HEK293T (cell line): ENCODE measurements at places on chromosomes 2 and 18.
A peak's percentile ranks its signal among the peaks of the same experiment; 100 is the strongest.

GRCh38 chr2:144519934-144520731 lies at the start of gene ZEB2:
Gene ZEB2, minus strand, starts transcription at chr2:144520119. Its CDS starts 2,769 bp downstream, at chr2:144517350.
- DNase-seq = peak; percentile 57

DNA sequence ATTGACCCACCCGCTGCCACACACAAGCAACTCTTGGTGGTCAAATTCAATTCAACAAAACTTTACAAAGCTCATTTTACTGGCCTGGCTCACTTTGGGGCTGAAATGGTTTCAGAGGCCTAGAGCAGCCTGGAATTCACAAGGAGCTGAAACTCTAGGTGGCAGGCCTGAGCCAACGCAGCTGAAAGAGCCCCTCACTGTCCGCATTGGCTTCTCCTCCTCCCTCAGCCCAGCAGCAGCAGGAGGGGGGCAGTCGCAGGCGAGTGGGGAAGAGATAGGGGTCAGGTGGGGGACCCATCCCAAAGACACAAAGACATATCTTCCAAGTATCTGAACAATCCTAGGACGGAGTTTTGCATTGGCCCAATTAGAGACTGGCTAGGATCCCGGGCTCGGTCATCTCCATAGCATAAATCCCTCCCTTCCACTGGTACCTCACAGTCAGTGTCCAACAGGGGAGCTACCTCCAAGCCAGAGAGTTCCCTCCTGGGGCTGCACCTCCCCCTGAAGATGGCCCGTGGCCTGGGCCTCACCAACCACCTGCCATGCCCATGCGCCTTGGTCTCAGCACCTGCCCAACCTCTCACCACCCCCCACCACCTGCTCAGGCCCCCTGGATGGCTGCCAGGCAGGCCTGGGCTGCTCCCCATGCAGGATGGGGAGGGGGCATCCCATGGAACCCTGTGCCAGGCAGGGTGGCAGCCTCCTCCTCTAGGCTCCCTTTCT lies 113.4 kb downstream of the ZBTB7C start:
- DNase-seq = peak; percentile 16

DNA sequence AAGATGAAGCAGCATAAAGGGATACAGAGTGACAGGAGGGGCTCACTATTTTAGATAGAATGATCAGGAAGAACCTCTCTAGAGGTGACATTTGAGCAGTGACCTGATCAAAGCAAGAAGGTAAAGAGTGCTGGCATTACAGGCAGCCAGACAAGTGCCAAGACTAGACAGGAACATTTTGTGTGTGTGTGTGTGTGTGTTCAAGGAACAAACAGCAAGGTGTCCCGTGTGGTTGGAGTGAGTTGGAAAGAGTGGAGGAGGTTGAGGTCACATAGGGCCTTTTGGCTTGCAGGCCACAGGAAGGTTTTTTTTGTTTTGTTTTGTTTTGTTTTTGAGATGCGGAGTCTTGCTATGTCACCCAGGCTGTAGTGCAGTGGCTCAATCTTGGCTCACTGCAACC lies 25.7 kb downstream of the FZD5 start:
- DNase-seq = no peak

DNA sequence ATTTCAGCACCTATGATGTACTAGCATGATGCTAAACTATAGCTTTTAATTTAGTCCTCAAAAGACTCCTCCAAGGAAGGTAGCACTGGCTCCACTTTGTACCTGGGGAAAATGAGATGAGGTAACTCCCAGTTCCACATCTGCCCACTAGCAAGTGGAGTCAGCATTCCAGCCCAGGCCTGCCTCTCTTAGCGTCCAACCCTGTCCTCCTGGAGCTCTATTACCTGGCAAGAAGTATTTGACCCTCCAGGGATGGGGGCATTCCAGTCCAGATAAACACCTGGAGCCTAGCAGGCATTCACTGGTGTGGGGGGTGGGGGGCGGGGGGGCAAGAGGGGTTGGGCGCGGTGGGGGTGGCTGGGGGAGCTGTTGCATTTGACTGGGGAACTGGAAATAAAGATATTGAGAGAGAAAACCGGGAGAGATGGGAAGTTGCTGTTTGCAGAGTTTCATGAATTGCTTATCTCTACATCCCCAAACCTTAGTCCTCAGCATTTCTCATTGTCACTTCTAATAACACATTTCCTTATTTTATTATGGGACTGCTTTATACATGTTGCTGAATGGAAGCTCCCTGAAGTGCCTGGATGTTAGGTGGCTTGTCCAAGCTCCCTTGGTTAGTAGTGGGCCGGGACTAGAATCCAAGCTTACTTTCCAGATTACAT lies 22.0 kb upstream of the FZD5 start:
- no peak for DNase-seq

DNA sequence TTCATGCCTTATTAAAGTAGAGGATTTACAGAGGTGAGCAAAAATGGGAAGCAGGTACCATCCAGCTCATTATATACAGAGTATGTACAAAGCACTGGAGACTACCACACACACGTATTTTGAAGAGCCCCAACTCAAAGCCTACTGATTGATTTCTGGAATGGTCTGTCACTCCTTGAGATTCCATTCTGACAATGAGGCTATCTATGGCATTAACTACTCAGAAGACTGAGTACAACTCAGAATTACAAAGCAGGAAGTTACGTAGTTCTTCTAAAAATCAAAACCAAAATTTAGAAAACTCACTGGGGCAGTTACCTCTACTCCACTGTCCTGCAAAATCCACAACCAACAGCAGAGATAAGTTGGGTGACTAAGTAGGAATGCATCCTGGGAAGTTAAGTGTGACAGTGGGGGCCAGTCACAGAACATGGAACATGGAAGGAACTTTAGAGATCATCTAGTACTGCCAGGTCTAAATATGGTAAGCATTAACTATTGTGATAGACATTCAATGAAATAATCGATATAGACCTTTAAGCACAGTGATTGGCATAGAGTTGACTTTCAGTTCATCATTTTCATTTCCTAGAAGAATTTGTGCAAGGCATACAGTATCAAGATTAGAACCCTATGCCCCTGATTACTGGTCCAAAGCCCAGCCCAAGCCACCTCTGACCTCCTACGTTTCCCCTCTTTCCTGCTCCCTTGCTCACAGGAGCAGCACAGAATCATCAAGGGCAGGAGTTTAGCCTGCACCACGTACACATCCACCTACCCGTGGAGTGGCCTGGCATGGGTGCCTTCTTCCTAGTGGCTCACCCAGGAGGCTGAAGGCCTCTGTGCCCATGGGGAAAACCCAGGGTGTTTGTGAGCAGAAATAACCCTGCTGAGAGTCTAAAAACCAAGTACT lies 80.1 kb upstream of the FOSL2 start:
- no peak for DNase-seq

DNA sequence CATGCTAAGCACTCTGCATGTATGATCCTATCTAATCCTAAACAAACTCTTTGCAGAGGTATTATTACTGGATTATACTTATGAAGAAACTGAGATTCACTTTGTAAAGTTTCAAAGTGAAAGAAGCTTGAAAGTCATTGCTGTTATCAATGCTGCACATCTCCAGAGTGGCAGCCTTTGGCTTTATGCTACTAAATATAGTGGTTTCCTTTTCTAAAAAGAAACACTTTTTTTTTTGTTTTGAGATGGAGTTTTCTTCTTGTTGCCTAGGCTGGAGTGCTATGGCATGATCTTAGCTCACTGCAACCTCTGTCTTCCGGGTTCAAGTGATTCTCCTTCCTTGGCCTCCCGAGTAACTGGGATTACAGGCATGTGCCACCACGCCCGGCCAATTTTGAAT lies 114.9 kb upstream of the RAB27B start:
- no peak for DNase-seq
